ENCODE measurements at places on chromosomes 11 and 22. TPM values are rescaled to one million over a fixed set of nuclear protein-coding genes. Genes with fewer than 3 reads are reported as not detected.

DNA sequence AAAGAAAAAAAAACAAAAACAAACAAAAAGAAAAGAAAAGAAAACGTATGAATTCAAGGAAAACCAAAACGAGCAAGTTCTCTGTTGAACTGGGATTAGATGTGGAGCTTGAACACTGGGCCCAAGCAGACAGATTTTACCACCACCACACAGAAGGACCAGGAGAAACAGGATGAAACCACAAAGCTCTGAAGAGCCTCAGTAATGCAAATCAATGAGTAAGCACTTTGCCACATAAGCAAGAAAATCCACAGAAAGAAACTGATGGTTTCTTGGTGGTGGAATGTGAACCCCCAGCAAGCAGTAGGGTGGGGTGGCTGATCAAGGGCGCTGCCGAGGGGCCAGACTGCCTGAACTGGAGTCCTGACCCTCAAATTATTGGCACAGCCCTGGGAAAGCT, 50.9 kb upstream of the NFRKB start:
- no peak for DNase-seq

Gene LRRC4C
- not detected for total RNA-seq

DNA sequence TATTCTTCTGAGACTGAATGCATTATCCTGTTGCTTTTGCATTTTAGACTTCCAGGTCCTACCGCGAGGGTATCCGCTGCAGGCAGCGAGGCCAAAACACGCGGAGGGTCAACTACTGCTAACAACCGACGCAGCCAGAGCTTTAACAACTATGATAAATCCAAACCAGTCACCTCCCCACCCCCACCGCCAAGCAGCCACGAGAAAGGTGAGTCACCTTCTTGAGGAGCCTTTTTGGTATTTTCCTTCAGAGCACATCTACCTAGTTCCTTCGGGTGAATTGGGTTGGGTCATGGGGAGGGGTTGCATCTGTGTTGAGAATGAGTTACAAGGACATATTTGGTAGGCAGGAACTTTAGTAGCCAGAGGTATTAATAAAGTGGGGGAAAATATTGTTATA, 179.8 kb downstream of the NAV2 start:
- DNase-seq: no peak

DNA sequence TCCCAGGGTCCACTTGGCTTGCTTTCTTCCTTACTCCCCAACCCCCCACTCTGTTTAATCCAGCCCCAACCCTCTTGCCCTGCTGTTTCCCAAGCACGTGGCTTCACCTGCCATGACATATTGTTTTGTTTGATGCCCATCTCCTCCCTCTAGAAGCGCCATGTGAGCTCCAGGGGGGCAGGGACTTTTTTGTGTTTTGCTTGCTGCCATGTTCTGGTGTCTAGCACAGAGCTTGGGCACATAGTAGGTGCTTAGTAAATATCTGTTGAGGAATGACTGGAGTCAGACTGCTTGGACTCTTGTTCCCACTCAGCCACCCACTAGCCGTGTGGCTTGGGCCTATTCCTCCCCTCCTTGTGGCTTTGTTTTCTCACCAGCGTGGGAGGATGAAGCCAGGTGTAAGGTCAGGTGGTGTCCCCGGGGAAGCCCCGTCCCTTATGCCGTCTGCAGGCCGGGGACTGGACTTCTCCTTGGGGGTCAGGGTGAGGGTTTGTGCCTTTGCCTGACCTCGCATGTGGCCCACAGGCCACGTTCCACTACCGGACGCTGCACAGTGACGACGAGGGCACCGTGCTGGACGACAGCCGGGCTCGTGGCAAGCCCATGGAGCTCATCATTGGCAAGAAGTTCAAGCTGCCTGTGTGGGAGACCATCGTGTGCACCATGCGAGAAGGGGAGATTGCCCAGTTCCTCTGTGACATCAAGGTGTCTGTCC, 3.8 kb downstream of the AIP start:
- no peak for DNase-seq

Gene C11orf16
- total RNA-seq: not detected

Gene TM7SF2
- total RNA-seq: 15.2 TPM

- no peak for DNase-seq
Measured at GRCh38 chr11:18699848-18700261, 1.3 kb downstream of the TMEM86A start.
